KBM-7 (cell line): ENCODE measurements at places on chromosomes 3 and 15.

DNA sequence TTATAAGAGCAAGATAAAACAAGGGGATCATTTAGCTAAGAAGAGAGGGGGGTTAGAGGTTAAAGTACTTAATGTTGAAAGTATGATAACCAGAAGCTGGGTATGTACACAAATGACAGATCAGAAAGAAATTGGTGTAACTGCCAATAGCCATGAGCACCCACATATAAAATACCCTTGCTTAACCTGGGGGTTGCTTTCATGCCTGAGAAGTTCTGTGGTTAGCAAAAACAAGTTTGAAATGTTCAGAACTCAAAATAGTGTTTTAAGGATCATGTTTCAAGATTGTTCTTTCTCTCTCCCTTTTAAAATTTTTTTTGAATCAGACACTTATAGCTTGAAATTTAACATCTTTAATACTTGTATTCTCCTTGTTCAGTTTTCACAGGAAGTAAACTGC, 321.4 kb upstream of the GBE1 start:
- DNase-seq, result no peak

GRCh38 chr3:37611771-37612170, 249.9 kb upstream of the CTDSPL start:
- no peak for DNase-seq

- DNase-seq, result no peak
Measured at GRCh38 chr3:65955792-65956477, 82.8 kb downstream of the MAGI1 start.

DNA sequence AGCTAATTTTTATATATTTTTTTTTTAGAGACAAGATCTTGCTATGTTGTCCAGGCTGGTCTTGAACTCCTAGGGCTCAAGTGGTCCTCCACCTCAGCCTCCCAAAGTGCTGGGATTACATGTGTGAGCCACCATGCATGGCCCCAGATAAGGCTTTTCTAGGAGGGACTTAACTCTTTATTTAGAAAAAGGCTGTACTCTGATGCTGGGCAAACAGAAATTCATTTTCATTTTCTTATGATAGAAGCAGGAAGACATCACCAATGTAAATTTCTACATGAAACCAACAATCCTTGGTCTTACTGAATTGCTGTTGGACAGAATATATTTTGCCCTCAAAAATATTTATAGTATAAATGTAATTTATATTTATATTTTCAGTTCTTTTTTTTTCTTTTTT, 9.6 kb downstream of the NIPA1 start:
- no peak for DNase-seq

- DNase-seq, result no peak
Measured at GRCh38 chr3:41424543-41425300, 225.4 kb downstream of the CTNNB1 start.

GRCh38 chr15:83088876-83089275, 18.6 kb upstream of the TM6SF1 start:
- no peak for DNase-seq

DNA sequence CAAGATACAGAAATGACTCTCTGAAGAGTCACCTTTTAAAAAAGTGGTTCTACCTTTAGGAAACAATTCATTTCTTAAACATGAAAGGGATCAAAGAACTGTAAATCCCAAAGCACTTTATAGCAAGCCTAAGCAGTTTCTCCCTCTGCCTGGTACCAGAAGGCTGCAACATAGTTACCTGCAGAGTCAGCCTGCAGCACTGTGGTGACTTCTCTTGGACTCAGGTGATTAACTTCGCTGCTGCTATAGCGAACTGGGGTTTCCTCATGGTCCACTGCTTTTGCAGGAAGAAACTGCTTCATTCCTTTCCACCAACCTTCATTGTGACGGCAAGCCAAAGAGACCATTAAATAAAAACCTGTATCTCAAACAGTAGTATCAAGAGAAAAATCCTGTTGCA, 37.3 kb downstream of the ST3GAL6 start:
- DNase-seq, result no peak

- DNase-seq, result no peak
Measured at GRCh38 chr3:146380046-146380445, 89.3 kb downstream of the PLSCR2 start.

DNA sequence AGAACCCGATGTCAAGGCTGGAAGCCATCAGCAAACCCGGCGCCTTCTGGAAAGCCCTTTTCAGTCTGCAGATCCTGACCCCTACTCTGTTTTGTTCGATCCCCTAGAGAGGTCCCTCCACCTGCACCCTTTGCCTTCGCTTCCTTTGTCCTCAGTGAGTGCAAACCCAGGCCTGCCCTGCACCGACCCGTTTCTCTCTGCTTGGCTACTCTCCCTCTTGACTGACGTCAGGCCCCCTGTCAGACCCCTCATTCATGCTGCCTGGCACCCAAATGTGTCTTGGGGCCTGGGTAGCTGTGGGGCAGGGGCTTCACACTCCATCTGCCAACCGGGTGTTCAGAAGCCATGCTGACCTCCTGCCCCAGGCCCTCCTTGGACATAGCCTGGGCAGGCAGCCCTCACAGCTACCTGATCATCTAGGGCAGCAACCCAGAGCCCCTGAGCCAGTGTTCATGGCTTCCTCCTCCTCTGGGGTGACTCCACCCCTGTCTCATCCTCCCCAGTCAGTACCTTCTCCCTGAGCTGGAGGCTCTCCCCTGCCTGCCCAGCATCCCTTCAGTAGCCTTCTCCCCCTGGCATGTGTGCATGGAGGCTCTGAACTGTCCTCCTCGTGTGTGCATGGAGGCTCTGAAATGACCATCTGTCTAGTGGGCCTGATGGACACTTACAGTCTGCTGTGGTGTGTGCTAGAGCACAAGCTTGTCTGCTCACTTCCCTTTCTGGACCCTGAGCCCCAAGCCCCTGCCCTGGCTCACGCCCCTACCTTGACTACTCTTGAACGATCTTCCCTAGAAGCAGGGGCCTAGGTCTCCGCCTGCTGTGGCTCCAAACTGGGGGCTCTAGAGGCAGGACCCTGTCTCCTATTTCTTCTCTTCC, 69.4 kb downstream of the EXOG start:
- no peak for DNase-seq

DNA sequence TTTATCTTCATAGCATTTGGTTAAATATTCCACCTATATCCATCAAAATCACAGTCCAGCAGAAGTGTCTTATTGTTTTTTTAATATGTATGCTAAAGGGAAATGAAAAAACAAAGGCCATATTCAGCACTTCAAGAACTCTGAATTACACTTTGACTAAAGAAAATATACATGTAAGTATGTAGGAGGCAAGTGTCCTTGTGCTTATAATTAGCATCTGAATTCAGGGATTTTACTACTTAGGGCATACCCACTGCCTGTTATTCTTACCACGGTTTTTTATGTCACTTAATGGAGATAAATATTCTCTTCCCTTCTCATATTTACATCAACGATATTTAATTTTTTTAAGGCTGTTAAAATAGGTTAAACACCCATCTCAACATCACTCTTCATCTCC, 117.3 kb downstream of the TBC1D5 start:
- DNase-seq, result no peak

GRCh38 chr3:106063909-106064308, 195.1 kb upstream of the CBLB start:
- no peak for DNase-seq

DNA sequence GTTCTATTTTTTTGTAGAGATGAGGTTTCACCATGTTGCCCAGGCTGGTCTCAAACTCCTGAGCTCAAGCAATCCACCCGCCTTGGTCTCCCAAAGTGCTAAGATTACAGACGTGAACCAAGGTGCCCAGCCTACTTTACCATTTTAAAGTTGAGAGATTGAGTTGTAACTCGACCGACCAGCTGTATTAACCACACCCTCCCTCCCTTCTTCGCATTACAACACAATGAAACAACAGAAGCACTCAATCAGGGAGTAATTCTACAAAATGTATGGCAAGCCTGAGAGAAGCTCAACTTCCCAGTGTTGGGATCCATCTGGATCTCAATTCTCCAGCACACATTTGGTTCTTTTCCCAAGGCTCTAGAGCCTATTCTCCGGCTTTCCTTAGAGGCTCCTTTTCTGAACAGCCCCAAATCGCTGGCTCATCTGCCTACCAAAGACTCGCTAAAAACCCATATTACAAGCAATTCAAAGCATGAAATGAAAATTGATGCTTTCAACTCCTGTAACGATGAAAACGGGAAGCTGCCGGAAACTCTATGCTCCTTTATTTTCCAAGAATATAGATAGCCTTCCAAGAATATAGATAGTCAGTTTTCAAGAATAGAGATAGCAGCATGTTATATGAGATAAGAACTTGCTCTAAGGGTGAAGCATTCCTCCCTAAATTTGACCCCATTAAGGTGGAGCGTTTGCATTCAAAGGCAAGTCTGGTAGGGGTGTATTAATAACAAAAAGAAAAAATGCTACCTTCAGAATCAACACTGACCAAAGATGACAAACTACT, 450.9 kb downstream of the MAGI1 start:
- no peak for DNase-seq

DNA sequence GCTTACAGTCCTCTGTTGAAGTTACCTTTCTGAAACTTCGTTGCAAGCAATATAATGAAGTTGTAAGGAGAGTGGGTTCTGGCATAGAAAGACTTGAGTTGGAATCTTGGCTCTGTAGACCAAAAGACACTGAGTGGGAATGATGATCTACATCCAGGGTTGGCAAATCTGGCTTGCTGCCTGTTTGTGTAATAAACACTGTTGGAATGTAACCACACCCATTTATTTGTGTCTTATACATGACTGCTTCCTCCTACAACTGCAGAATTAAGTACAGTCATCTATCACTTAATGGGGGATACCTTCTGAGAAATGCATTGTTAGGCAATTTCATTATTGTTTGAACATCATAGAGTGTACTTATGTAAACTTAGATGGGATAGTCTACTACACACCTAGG, 178.4 kb upstream of the SUCLG2 start:
- no peak for DNase-seq

GRCh38 chr3:153744889-153745288, 376.3 kb upstream of the ARHGEF26 start:
- no peak for DNase-seq

DNA sequence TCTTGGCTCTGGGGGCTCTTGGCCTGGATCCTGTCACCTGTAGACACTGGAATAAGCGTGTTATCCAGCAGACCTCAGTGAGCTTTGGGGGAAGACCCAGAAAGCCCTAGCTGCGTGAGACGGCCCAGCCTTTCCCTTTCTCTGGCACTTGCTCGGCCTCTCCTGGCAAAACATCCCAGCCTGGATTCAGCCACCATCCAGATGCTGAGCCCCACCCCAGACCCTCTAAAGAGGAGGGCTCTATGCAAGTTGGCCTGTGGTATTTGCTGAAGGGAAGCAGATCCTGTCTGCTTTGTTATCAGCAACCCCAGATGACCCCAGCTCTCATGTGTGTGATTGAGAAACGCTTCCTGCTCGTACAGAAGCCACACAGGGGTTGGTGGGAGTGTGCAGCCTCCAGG, 267.2 kb downstream of the FAM43A start:
- peak; percentile 45 for DNase-seq

DNA sequence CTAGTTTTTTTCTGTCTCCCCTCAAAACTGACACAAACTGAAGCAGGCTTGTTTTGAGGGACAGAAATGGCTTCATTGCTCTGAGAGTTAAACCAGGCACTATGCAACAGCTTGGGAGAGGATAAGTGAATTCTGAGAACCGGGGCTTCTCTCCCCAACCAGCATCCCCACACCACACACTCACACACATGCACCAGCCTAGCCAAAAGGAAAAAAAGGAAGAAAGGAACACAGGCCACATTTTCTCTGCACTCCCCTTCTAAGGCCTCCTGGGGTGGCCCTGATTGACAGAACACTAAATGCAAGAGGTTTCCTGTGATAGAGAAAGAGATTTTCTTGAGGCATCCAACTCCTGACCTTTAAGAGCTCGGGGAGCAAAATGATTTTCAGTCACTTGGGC, 177.5 kb downstream of the TLE3 start:
- peak; percentile 17 for DNase-seq

GRCh38 chr3:86410587-86410986, 580.4 kb downstream of the VGLL3 start:
- no peak for DNase-seq

DNA sequence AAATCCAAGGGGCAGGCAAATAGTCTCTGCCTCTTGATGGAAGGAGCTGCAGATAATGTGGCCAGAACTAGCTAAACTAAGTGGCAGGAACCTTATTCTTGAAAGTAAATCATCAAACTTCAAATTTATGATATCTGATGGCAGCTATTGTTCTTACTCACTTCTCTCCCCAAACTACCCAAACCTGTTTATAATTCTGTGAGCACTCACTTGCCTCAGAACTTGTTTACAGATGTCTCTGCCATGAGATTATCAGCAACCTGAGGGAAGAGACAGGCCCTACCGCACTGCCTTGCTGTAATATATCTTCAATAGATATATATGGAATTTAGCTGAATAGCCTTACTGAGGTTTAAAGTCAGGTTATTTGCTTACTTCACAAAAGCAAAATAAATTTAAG, 2.2 kb upstream of the B3GALNT1 start:
- DNase-seq, result no peak

- peak; percentile 61 for DNase-seq
Measured at GRCh38 chr3:189276444-189277219, 104.9 kb downstream of the TPRG1 start.

DNA sequence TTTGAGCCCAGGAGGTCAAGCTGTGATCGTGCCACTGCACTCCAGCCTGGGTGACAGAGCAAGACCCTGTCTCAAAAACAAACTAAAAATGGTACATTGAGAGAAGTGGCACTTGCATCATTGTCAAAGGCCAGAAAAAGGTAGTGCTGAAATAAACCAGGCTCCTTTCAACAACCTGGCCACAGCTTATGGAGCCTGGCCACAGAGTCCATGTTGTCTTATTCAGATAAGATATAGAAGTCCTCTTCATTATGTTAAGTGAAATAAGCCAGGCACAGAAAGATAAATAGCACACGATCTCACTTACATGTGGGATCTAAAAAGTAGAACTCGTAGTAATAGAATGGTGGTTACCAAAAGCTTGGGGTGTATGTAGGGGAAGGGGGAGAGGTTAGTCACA, 34.8 kb downstream of the EMC4 start:
- DNase-seq, result no peak

GRCh38 chr3:13771496-13771895, 108.4 kb downstream of the WNT7A start:
- DNase-seq, result no peak

DNA sequence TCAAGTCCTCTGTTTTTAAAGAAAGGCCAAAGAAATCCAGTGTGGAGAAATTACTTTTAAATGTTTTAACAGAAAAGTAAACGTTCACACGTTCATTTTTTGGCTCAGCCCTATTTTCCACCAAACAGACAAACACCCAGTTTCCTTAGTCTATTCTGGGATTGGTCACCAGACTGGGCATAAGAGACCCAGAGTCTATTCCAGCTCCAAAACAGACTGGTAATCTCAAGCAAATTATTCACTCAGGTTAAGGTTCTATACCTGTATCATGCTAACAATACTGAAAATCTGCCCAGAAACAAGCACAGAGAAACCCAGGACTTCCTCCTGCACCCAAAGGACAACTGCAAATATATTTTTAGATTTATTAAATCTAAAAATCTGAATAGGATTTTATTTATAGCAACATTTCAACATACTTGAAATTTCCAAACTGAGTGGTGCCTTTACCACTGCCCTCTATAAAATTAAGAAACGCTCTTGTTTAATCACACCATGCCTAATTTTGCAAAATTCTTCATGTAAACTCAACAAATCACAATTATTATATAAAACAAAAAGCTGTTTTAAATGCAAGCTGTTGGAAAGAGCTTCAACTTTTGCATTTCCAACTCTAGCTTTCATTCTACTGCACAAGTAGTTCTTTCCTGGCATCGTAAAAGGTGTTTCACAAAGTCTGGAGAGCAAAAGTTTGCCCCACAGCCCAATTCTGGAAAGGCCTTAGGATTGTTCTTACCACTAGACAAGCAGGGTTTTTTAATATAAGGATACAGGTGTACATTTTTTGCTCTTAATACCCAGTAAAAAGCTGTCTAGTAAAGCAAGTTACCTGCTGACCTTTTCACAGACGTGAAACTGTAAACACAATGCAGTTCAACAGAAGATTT, 18.7 kb downstream of the ZNF148 start:
- DNase-seq, result peak; percentile 13
